ENCODE measurements at places on chromosomes 6 and 20.

GRCh38 chr6:72288592-72288991 lies 333.3 kb upstream of the KCNQ5 start:
- DNase-seq = no peak

DNA sequence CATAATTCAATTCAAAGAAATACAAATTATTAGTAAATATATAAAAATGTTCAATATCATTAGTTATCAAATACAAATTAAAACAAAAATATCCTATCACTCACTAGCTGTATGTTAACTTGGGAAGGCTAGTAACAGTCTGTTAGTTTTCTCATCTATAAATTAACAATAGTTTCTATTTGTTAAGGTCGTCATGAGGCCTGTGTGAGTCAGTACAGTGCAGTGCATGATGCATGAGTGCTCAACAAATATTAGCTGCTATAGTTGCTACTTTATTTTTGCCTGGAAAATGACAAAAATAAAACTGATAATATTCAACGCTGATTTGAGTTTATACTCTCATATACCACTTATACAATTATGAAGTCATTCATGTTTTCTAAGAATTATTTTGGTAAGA lies 401.6 kb upstream of the RUNX2 start:
- DNase-seq = no peak

- DNase-seq = peak; percentile 84
Measured at GRCh38 chr6:42417641-42418112, 34.0 kb downstream of the TRERF1 start.

GRCh38 chr20:2708073-2708415 lies 15.5 kb downstream of the EBF4 start:
- no peak for DNase-seq

DNA sequence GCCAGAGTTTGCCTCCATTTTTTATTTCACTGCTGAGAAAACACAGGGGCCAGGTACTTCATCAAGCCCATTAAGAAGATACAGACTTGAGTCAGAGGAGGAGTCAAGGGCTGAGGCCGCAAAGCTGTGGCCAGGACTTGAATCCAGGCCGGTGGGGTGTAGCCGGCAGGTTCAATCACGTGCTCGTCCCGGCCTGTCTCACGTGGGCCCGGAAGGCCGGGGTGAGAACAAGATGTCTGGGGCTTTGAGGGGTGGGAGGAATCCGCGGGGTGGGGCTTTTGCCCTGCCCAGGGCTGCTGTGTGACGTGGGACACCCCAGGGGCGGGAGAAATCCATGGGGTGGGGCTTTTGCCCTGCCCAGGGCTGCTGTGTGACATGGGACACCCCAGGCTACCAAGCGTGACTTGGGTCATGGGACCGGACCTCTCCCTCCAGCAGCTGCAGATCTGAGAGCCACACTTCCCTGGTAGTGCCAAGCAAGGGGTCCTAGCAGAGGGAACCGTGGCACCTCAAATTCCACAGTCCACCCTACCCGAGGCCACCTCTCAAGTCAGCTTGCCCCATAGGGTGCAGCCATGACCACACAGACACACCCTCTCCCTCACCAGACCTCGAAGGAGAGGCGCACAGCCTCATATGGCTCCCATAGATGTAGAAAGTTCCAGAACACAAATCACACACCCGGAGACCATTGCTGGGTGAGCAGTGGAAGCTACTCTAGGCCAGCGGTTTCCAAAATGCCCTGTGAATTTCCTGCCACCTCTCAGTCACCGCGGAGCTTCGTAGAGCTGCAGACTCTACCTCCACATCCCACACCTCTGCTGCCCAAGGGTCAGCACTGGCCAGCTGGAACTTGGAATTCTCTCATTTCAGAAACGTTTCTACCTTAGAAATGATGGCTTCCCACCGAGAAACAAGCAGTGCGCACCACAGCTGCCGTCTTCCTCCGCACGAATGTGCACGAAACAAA lies 156.1 kb downstream of the DLL1 start:
- no peak for DNase-seq
